A172 (cell line): ENCODE measurements at places on chromosomes 4 and X. TPM values are rescaled to one million over a fixed set of nuclear protein-coding genes. Genes with fewer than 3 reads are reported as not detected.

The BST1 gene
- not detected in 2 replicates for total RNA-seq

The HELT gene
- total RNA-seq, result not detected in 2 replicates

The SULT1E1 gene
- not detected in 2 replicates for total RNA-seq

The SPANXD gene
- not detected in 2 replicates for total RNA-seq

The MMRN1 gene
- total RNA-seq, result not detected in 2 replicates

The H2BW2 gene
- total RNA-seq, result not detected in 2 replicates

The FREM3 gene
- total RNA-seq, result not detected in 2 replicates

The BMP3 gene
- not detected in 2 replicates for total RNA-seq

The RPA4 gene
- total RNA-seq, result not detected in 2 replicates

The GJB1 gene
- not detected in 2 replicates for total RNA-seq

The DCAF12L1 gene
- not detected in 2 replicates for total RNA-seq

The SCML2 gene
- 5.8 and 7.5 TPM in 2 replicates for total RNA-seq

The BMX gene
- total RNA-seq, result 0.07 TPM in 1 of 2 replicates, not detected in the other

The GAGE13 gene
- 6.7 TPM in 1 of 2 replicates, not detected in the other for total RNA-seq

The SSX1 gene
- not detected in 2 replicates for total RNA-seq

The SLC9B1 gene
- total RNA-seq, result 0.10 and 0.43 TPM in 2 replicates

The TMEM255A gene
- 4.0 and 4.6 TPM in 2 replicates for total RNA-seq

The TIGD4 gene
- total RNA-seq, result 0.62 and 1.5 TPM in 2 replicates

The DGKK gene
- total RNA-seq, result not detected in 2 replicates

The SLC10A4 gene
- total RNA-seq, result not detected in 2 replicates

The NLGN3 gene
- 0.22 and 0.72 TPM in 2 replicates for total RNA-seq

The PALLD gene
- total RNA-seq, result 17.9 and 26.4 TPM in 2 replicates

The ABCD1 gene
- 44.7 and 44.8 TPM in 2 replicates for total RNA-seq

The DRD5 gene
- not detected in 2 replicates for total RNA-seq

The MTNR1A gene
- total RNA-seq, result not detected in 2 replicates
